Activated T-cell treated with anti-CD3 and anti-CD28 coated beads, Interleukin-2, amount 50 U/mL, for 48 hours (primary cell): ENCODE measurements at places on chromosomes 2 and 18.

- DNase-seq = no peak
Observed at GRCh38 chr2:73561422-73561821, 80.8 kb downstream of the NAT8 start.

DNA sequence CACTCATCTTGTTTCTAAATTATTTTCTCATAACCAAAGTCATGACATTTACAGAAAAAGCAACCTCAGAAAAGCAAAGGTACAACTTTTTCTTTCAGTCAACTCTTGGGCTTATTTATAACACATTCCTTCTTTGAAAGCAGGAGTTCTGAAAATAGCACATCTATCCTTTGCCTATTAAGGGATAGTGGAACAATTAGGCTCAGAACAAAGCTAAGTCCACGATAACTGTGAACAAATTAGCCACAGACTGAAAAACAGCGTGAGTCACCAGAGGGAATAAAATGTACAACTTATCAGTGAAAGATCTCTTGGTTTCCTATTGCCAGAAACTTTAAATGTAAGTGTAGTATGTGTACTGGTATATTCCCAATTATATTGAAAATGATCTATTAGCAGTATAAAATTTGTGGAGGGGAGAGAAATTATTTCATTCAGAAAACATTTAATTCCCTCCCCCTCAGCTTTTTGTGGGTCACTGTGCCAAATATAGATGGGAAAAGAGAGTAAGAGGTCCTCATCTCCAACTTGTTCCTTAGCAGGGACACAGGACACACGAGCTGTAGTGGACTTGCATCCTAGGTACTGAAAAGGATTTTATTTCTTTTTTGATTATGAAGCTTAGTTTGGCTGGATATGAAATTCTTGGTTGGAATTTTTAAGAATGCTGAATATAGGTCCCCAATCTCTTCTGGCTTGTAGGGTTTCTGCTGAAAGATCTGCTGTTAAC, 15.4 kb upstream of the MATN3 start:
- DNase-seq = no peak

DNA sequence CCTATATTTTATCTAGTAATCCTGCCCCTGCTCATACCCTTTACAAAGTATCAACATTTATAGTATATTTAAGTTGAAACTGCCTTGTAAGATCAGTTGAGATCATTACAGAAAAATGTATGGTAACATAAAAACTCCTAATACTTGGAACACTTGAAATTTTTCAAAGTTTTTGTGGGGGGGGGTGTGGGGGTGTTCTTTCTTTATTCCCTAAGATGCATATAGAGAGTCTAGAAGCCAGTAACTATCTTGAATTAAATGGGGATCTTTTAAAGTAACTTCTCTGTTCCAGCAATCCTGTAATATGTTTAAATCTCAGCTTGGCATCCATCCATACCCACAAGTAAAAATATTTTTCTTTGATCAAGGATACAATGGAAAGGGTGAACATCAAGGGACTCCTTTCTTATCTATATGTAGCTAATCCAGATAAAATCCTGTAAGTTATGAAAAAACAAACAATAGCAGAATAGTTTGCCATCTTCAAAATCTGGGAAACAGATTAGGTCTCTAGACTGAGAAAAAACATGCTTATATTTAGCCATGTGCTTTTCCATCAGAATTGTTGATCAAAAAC, 455.3 kb downstream of the MEIS1 start:
- DNase-seq = no peak

DNA sequence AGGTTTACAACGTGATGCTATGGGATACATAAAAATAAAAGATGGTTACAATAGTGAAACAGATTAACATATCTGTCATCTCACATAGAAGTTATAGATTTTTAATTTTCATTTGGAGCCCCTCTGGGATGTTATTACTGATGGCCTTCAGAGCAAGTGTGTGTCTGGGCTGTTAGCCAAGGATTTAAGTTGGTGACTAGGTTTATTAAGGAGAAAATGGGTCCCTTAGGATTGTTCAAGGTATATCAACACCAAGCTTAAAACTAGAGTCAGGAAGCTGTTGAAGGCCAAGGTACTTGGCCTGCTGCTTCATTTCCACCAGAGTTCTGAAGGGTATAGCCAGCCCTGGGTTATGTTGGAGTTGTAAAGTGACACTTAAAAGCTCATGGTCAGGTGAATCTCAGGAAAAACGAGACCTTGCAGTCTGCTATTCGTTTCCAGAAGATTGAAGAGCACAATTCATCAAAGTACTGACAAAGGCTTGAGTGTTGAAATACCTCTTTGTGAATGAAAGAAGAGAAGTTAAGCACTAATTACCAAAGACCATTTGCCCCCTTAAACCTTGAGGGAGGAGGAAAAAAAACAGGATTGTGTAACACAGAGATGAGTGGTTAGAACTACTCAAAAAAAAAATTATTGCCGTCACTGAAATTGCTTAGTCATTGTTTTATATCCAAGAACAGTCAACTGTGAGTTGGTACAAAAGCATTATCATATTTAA, 48.4 kb downstream of the MAP2 start:
- no peak for DNase-seq

- DNase-seq = no peak
Observed at GRCh38 chr18:37582261-37582660, 16.7 kb upstream of the CELF4 start.
